Progenitor cell of endocrine pancreas (in vitro differentiated cells): ENCODE measurements at places on chromosomes 16 and 17. TPM values are rescaled to one million over a fixed set of nuclear protein-coding genes. Genes with fewer than 3 reads are reported as not detected.

- DNase-seq: no peak
Measured at GRCh38 chr16:57261806-57262205, 16.7 kb downstream of the ARL2BP start.

The PRPSAP2 gene
- 66.9 and 67.7 TPM in 2 replicates for total RNA-seq

GRCh38 chr16:181565-182021 is 1.3 kb downstream of the HBQ1 start:
- peak; percentile 79 for DNase-seq

GRCh38 chr16:56977823-56978430 is 11.4 kb upstream of the NLRC5 start:
- DNase-seq: no peak

The SBK1 gene
- 89.4 and 91.2 TPM in 2 replicates for total RNA-seq

DNA sequence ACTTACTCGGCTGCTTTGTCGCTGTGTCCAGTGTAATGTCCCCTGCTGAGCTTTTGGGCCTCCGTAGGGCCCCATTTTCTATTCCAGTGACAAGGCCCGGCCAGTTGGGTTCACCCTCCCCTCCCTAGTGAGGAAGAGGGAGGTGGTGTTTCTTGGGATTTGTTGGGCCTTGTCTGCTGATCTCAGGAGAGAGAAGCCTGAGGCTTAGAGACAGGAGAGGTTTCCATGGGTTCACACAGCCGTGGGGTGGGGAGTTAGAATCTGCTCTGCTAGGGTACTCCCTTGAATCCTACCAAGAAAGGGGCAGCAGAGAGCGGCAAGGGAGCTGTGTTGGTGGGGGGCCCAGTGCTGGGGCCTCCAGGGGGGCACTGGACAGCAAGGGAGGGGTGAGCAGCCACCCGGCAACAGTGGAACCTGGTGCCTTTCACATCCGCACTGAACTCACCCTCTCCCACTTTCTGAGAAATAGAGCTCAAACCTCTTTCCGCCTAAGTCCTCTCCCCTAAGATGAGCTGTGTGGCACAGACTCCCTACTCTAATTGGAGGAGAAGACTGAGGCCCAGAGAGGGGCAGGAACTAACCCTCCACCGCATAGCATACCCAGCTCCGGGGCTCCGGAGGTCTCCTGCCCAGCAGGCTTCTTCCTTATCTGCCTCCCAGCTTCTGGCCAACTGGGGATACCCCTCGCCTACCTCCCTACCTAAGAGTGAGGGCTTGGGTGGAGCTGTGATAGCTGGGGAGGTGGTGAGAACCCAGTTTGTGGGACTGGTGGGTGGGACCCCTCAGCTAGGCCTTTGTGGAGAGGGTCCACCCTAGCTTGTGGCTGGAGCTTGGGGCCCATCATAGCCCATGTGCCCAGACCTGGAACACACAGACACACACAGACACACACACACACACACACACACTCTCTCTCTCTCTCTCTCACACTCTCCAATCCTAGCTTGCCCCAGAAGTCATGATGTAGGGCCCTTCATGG is 6.8 kb downstream of the TBKBP1 start:
- DNase-seq: no peak

The EVPLL gene
- total RNA-seq: not detected in 2 replicates

GRCh38 chr16:750485-750884 is 9.7 kb upstream of the CIAO3 start:
- no peak for DNase-seq

DNA sequence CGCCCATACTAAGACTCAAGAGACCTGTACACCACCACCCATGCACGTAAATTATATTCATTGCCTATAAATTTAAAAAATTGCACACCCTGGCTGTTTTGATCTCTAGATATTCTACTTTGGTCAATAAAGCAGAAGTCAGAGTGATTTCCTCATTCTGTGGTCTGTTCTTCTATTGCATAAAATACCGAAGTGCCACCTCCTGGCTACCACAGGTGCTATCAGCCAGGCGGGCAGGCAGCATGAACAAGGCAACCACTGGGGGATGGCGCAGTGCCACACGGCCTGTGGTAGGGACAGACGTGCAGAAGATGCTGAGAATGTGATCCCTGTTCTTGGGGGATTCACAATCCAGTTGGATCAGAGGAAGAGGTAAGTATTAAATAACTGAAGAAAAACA is 122.3 kb downstream of the CDK5R1 start:
- DNase-seq: no peak

DNA sequence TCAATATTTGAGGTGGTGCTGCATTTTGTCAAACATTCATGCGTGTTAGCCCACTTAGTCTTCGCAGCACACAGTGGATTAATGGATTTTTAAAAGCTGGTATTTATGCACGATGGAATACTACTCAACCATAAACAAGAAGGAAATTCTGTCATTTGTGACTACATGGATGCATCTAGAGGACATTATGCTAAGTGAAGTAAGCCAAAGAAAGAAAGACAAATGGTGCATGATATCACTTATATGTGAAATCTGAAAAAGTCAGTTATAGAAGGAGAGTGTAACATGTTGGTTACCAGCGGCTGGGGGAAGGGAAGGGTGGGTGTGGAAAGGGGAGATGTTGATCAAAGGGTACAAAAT is 23.0 kb downstream of the HMOX2 start:
- no peak for DNase-seq

DNA sequence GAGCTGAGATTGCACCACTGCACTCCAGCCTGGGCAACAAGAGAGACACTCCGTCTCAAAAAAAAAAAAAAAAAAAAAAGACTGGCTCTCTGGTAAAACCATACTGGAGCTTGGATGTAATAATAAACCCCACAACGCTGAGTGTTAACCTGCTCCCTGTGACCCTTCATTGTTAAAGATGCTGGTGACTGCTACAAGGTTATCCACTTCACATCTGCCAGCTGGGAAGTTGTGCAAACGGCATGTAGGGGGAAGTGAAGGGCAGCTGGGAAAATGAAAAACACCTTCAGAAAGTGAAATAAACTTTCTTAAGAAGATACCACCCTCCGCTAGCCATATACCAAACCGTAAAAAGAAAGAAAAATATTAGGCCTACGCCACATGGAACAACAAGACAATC is 131.0 kb upstream of the NUDT7 start:
- DNase-seq: no peak

DNA sequence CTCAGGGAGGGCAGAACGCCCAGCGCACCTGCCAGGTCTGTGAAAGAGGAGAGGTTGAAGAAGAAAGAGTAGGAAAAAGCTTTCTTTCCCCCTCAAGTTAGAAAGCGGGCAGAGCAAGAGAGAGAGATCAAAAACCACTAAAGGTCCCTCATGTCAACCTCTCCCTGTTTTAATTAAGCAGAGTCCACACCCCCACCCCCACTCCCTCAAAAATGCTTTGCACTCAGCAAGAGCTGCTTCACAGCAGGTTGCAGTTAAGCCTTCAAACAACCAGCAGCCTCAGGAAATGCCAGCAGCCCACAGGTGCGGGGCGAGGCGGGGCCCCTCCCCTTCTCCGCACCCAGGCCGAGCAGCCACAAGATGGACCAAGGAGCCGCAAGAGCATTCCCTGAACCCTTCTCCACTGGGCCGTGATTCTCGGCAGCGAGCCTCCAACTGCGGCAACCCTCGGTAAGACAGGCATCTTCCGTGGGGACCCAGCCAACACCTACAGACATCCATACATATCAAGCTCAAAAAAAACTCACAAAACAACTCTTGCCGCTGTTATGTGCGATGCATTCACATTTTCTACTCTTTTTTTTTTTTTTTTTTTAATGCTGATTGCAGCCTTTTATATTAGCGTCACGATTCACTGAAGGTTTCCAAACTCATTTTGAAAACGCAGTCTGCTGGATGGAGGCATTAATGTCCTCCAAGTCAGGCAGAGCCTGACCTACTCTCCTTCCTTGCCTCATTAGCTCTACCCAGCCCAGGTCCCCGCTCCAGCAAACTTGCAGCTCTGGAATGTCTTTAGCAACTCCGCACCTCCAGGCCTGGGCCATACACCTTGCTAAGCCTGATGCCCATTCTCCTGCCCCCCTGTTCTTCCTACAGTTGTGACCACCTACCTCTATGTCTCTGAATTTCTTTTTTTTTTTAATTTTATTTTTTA is 66.1 kb downstream of the AXIN2 start:
- DNase-seq: peak; percentile 21

DNA sequence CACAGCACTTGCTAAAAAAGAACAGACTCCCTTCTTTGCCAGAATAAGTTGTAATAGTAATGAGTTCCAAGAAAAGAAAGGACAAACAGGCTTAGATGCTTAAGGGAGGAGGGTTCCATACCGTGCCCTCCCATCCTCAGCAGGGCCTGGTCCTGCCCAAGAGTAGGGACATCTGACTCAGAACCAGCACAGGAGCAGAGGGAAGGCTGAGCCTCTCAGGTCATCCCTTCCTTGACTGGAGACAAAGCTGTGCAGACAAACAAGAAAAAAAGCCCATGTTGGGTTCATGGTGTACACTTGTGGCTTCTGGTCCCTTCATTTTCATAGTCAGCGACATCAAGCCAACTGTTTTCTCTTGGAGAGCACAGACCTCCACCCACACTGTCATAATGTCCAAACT is 44.2 kb upstream of the NDRG4 start:
- DNase-seq: no peak

DNA sequence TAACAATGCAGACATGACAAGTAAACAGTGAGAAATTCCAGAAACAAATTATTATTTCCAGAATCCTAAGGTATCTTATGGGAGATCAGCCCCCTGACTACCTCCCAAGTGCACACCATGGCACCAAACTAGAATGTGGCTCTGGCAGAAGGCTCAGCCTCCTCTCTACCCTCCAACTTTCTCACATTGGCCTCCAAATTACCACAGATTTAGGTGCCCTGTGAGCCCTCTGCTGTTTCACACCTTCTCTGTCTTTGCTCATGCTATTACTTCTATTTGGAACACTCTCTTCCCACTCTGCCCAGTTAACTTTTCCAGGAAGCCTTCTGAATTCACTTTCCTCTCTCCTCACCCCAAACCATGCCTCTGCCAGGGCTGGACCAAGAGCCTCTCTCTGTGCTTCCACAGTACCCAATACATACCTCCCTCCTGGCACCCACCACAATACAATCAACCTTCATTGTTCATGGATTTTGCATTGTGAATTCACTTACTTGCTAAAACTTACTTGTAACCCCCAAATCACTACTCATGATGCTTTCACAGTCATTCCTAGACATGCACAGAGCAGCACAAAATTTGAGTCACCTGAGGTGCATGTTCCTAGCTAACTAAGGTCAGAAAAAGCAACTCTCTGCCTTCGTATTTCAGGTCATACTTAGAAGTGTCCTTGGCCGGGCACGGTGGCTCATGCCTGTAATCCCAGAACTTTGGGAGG is 31.4 kb downstream of the SMG6 start:
- no peak for DNase-seq

- no peak for DNase-seq
Measured at GRCh38 chr17:52648995-52649394, 490.5 kb upstream of the CA10 start.

DNA sequence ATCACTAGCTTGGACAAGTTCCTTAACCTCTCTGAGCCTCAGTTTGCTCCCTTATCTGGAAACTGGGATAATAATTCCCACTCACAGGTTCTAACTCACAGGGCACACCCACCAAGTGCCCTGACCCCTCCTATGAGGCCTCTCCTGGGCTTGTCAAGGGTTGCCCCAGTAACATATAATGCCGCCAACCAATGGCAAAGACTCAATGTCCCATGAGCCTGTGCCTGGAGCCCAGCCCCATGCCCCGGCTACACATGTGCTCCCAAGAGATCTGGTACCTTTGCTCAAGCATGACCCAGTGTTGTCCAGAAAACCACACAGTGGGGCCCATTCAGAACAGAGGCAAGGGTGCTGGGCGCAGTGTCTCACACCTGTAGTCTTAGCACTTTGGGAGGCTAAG is 8.5 kb upstream of the FBXL19 start:
- no peak for DNase-seq

- no peak for DNase-seq
Measured at GRCh38 chr16:57773655-57774295, 28.5 kb downstream of the KIFC3 start.

DNA sequence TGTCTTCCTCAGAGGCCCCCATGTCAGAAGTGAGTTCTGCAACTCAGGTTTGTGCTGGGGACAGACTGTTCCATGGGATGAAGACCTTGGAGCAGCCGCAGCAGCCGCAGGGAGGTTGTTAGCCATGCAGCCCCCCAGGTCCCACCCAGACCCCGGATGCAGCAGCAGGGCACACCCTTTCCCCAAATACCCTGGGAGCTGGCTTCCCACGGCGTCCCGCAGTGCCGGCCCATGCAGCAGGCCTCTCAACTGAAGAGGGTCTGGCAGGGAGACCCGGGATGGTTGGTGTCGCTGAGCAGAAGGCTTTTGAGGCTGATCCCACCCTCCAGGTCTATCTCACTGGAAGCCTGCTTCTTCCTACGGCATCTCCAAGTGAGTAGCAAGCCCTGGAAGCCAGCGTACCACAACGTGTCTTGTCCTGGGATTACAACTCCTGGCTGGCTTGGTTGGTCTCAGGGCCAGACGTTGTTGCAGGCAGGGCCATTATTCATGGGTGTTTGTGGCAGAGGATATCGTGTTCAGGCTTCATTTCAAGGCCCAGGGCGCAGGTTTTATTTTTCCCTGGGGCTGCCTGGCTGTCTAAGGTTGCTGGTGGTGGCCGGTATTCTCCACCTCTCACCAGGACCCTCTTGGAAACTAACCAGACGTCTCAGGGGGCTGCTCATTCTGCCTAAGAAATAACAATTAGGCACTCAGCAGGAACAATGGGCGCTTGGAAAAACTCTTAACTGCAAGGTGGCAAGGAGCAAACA is 223.2 kb downstream of the C16orf95 start:
- DNase-seq: no peak

DNA sequence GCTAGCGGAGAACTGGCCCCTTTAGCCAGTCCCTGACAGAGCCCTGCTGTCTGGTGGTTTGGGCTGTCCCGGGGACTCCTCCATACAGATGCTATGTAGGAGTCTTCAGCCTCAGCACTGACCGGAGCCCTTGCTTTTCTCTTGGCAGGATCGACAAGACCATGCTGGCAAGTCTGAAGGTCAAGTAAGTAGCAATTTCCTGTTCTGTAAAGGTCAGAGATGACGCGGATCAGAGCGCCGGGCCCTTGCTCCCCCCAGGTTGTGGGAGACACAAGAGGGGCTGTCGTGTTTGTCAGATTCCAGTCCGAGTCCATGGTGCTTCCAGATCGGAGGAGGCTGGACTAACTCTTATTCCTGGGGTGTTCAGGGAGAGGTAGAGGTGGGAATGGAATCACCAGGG is 4.1 kb downstream of the RAP1GAP2 start:
- no peak for DNase-seq

The TMEM106A gene
- total RNA-seq: 5.1 and 8.6 TPM in 2 replicates

The SF3B3 gene
- 379 and 387 TPM in 2 replicates for total RNA-seq

The KCNJ2 gene
- 2.6 and 3.1 TPM in 2 replicates for total RNA-seq

GRCh38 chr16:72848028-72848400 is 199.9 kb downstream of the ZFHX3 start:
- peak; percentile 10 for DNase-seq

- DNase-seq: no peak
Measured at GRCh38 chr17:63332286-63332685, 113.8 kb downstream of the CYB561 start.

The CES1 gene
- not detected in 2 replicates for total RNA-seq

The ALOX12B gene
- 0.41 and 0.60 TPM in 2 replicates for total RNA-seq

- DNase-seq: no peak
Measured at GRCh38 chr17:1792495-1793446, 30.9 kb downstream of the SERPINF1 start.

The SNX20 gene
- total RNA-seq: not detected in 2 replicates

The CCDC137 gene
- 24.8 and 26.6 TPM in 2 replicates for total RNA-seq
